ENCODE measurements at places on chromosomes 2 and 18.

DNA sequence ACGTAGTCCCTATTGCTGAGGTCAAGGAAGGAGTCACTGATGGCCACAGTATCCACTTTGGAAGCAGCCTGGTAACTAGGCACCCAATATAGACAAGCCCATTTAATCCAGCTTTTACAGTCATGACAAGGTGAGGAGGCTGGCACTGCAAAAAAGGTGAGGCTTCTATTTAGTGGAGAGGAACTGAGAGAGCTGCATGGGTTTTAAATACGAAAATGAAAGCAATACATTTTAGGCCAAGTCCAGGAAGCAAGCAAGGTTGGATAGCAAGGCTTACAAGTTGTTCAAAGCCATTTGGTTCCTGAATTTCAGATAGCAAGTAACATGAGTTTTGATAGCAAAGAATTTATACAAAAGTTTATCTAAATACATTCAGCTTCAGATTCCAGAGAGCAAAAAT, 80.4 kb downstream of the SGPP2 start:
- DNase-seq: no peak

GRCh38 chr2:79162801-79163200, 3.2 kb upstream of the REG3A start:
- no peak for DNase-seq

- DNase-seq: no peak
Measured at GRCh38 chr2:221429741-221430491, 142.2 kb downstream of the EPHA4 start.

- DNase-seq: no peak
Measured at GRCh38 chr2:3325458-3326181, 52.0 kb downstream of the EIPR1 start.

GRCh38 chr2:8856176-8856575, 18.8 kb upstream of the KIDINS220 start:
- no peak for DNase-seq

GRCh38 chr2:150917961-150918713, 343.5 kb downstream of the RBM43 start:
- no peak for DNase-seq

- no peak for DNase-seq
Measured at GRCh38 chr2:240296476-240297255, 138.8 kb upstream of the GPC1 start.

DNA sequence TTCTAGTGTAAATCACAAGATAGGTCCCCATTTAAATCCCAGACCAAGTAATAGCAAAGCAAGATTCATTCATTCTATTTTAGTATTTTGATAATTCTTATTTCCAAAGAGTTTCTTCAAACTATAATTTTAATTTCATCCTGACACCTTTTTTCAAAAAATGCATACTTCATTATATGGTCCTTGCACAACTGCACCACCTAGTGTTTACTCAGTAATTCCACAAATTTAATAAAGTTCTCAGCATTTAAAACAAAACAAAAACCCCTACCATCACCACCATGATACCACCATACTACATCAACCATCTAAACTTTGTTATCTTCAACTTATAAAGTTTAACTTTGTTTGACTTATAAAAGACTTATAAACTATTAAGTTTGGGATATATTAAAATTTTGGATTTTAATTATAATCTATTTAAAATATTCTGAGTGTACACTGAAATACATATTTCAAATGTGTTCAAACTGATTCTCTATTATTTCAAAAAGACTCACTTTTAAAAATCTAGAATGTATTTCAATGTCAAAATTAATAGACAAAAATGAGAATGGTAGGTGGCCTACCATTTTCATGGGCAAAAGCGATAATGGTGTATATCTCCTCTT, 44.2 kb downstream of the WDPCP start:
- DNase-seq: no peak

- DNase-seq: peak; percentile 38
Measured at GRCh38 chr2:73823916-73824523, 4.7 kb upstream of the STAMBP start.

All from activated gamma-delta T cell treated with Interleukin-2 at 50 U/mL for 16 hours (primary cell).